ENCODE measurements at places on chromosomes 2 and 18. TPM values are rescaled to one million over a fixed set of nuclear protein-coding genes. Genes with fewer than 3 reads are reported as not detected.

DNA sequence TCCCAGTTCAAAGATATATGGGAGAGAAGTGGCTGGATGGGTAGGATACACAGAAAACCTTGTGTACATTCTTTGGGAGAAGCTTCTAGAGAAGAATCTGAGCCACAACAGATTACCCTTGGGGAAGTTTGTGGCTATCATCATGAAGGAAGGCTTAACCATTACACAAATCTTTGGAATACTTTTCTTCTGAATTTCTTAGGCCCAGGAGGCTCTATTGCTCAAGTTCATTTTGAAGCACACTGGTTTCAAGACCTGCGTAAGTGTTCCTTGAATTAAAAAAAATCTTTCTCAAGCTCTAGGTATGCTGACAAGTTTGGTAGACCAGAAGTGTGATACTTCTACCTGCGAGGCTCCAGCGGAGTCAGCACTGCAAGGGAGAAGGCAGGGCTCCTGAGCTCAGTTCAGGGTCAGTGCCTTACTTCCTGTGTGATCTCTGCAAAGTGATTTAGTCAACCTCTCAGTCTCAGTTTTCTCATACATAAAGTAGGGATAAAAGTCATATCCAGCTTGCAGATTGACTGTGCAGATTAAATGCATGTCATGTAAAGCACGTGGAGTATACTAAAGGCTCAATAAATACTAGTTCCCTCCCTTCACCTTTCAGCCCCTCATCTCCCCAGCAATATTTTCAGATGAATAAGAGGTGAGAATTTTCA is 438.6 kb downstream of the DLGAP1 start:
- DNase-seq = no peak
- H3K36me3 ChIP-seq = no peaks in the 10 kb centered on the region
- no peak overlapping the region for H3K27ac ChIP-seq
- H3K4me3 ChIP-seq = no peak overlapping the region

- H3K27ac ChIP-seq = no peak overlapping the region
- H3K36me3 ChIP-seq = peaks cover 90% of the 10 kb centered on the region
- H3K27me3 ChIP-seq = no peaks in the 10 kb centered on the region
- H3K4me3 ChIP-seq = no peak overlapping the region
- H3K4me1 ChIP-seq = no peaks in the 10 kb centered on the region
These were observed 70.9 kb upstream of the EML6 start for GRCh38 chr2:54652540-54652939.

- no peak overlapping the region for H3K27ac ChIP-seq
- no peaks in the 10 kb centered on the region for H3K36me3 ChIP-seq
These were observed 36.8 kb downstream of the COL4A4 start for GRCh38 chr2:227127201-227127600.

CIB4 gene
- not detected for total RNA-seq

- H3K4me3 ChIP-seq = no peak overlapping the region
- no peaks in the 10 kb centered on the region for H3K36me3 ChIP-seq
These were observed 21.6 kb upstream of the TMEFF2 start for GRCh38 chr2:192216336-192216735.

GRCh38 chr2:119674711-119675500 is 4.1 kb upstream of the TMEM177 start:
- no peaks in the 10 kb centered on the region for H3K4me1 ChIP-seq
- no peaks in the 10 kb centered on the region for H3K27me3 ChIP-seq
- no peak overlapping the region for H3K27ac ChIP-seq

GRCh38 chr18:10378688-10379420 is 75.6 kb upstream of the APCDD1 start:
- H3K36me3 ChIP-seq = no peaks in the 10 kb centered on the region
- no peaks in the 10 kb centered on the region for H3K27me3 ChIP-seq
- no peak for DNase-seq
- peaks cover 7% of the 10 kb centered on the region for H3K4me1 ChIP-seq
- H3K27ac ChIP-seq = no peak overlapping the region

RAB6C gene
- not detected for total RNA-seq
